HEK293T (cell line): ENCODE measurements at places on chromosomes 16 and 17.

DNA sequence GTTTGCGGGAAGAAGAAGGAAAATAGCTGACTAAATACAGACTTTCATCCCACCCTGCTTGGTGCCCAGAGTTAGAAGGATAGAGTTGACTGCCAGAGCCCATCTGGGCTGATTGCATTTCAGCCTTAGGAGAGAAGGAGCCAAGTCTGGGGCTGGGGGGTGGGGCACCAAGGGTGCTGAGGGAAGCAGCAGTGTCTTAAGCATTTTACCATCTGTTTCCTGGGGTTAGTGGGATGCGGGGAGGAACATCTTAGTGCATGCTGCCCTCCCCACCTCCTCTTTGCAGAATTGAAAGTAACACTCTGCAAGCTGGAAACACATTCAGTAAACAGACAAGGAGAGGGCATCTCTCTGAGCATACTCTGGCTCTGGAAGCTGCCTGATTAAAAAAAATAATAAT lies 1.5 kb upstream of the ARL5C start:
- no peak for DNase-seq

- no peak for DNase-seq
These were observed 16.6 kb downstream of the MYO18A start for GRCh38 chr17:29163563-29163962.

DNA sequence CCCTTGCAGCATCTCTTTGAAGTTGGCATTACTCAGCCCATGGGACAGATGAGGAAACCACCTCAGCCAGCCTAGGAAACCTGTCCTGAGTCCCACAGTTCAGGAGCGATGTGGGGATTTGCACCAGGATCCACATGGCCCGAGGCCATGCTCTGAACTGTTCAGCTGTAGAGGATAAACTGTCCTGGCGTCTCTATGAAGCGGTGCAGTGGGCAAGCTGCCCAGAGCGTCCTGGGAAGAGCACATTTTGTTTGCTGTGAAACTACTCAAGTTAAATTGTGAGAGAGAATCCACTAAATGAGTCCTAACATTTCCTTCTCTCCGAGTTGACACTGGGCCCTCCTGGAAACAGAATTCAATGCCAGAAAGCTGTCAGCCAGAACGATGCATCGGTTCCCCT lies 276.6 kb upstream of the TNRC6C start:
- no peak for DNase-seq

DNA sequence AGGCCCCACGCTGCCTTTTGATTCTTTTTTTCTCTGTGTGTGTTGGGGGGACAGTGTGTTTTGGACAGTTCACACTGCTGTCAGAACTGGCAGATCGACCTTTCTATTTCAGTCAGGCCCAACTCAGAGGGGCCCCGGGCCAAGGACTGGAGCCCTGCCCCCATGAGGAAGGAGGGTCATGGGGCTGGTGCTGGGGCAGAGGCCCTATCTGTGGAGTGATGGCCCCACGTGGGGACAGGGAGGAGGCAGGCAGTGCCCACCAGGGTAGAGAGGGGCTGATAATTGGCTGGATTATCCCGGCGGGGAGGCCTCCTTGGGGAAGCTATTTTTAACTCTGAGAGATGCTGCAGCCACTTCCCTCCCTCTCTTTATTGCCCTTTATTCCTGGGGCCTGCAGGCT lies 5.7 kb upstream of the KCNJ12 start:
- DNase-seq = peak; percentile 44

DNA sequence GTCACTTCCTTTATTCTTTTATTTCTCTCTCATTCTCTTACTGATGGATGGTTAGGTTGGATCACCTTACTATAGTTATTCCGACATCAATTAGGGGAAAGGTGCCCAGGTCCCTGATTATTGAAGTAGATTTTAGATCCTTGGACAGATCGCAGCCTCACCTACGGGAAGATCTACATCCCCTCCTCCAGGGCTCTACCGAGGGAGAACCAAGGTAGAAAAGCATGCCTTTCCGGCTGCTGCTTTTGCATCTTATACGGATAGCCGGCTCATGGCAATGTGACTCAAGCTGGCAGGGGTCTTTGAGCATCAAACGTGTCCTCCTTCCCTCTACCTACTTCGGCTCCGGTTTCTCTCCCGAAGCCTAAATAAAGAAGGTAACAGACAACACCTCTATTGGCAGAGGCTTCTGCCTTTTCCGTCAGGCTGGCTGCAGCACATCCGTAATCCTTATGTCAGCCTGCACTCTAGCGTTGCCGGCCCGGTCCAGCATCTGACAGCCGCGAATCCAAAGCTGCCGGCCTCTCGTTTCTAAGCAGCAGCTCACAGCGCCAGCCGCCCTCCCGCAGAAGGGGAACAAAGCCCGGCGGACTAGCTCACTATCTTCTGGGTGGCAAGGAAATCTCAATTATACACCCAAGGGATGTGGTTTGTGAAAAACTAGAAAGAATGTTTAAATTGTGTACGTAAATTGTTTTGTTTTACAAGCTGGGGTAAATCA lies 46.9 kb downstream of the IRX6 start:
- peak; percentile 63 for DNase-seq

DNA sequence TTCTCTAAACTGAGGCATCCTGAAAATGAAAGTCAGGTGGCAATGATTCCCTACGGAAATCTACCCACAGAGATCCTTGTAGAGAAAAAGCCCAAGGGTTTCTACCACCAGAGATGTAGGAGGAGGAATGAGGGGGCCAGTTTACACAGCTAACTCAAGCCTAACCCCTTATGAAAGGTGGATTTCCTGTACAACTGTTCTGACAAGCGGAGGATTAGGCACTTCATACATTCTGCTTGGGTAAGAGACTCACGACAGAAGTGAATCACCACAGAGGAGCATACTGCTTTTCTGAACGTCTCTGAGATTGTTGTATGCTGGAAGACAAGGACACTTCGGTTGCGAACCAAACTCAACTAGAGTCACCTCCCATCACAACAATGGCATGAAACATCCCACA lies 72.7 kb downstream of the SMG6 start:
- DNase-seq = no peak

- DNase-seq = peak; percentile 70
These were observed 696.9 kb downstream of the WWOX start for GRCh38 chr16:78796221-78796866.

DNA sequence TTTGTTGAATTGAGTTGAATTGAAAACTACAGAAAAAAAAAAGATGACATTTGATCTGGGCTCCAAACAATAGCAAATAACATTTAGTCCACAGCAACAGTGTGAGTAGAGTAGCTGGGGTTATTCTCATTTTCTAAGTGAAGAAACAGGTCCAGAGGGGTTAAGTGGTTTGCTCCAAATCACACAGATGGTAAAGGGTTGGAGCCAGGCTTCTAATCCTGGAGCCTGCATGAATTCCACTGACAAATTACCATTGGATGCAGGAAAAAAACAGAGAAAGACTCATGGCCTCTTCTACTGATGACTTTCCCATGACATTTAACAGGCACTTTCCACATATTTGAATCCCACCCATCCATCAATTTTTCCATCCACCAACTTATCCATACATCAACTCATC lies 182.4 kb downstream of the HS3ST4 start:
- no peak for DNase-seq

GRCh38 chr17:27562777-27563455 lies 68.1 kb upstream of the LGALS9 start:
- DNase-seq = no peak

DNA sequence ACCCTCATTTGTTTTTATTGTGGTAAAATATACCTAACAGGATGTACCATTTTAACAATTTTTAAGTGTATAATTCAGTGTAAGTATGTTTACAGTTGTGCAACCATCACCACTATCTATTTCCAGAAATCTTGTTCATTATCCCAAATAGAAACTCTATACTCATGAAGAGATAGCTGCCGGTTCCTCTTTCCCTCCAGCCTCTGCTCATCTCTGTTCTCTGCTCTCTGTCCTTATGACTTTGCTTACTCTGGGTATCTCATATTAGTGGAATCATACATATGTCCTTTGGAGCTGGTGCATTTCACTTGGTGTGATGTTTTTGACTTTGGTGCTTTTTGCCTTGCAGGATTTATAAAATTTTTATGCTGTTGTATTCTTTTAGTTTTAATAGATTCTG lies 19.4 kb downstream of the CYLD start:
- no peak for DNase-seq

- DNase-seq = no peak
These were observed 33.5 kb downstream of the NUP93 start for GRCh38 chr16:56763291-56763916.

GRCh38 chr16:11208916-11209665 lies 46.9 kb downstream of the SOCS1 start:
- no peak for DNase-seq

DNA sequence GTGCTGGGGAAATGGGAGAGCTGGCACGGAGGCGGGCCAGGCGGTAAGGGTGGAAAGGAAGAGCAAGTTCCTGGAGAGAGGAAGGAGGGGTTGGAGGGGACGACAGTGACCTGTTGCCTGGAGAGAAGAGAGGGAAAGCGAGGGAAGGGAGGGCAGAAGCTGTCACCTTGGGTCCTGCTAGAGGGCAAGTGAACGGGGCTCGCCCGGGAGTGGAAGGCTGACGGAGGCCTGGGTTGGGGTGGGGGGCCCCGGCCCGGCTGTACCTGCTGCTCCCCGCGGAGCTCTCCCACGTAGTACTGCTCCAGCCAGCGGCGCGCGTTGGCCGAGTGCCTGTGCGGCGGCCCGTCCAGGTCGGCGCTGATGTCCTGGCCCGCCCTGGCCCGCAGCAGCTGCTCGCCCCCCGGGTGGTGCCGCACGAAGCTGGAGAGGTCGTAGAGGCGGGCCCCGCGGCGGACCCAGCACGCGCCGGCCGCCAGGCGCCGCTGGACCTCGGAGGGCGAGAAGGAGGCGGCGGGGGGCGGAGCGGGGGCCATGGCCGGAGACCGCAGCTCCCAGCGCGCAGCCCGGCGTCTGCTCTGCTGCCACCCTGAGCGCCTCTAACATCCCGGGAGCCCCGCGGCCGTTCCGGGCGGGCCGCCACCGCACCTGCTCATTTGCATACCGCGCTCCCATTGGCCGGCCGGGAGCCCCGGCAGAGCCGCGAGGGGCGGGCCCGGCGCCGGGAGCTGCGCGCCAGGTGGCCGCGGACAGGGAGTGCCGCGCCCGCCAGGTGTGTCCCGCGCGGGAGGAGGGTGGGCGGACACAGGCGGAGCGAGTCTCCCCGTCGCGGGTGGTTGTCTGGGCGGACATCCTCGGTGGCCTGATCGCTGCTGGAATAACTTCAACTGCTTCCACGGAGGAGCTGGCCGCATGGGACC lies at the start of gene FA2H:
Gene FA2H, minus strand, starts transcription at position 598 of the 917 bp plus-strand sequence. Its CDS starts 65 bp downstream, at position 533.
- DNase-seq = peak; percentile 87

GRCh38 chr16:50502616-50503011 lies 45.6 kb upstream of the NKD1 start:
- no peak for DNase-seq

- no peak for DNase-seq
These were observed 33.0 kb upstream of the PRKCB start for GRCh38 chr16:23802776-23803175.

- DNase-seq = no peak
These were observed 12.0 kb downstream of the TBC1D16 start for GRCh38 chr17:80023481-80024205.

- DNase-seq = no peak
These were observed 152.2 kb upstream of the MPHOSPH6 start for GRCh38 chr16:82322177-82322576.

DNA sequence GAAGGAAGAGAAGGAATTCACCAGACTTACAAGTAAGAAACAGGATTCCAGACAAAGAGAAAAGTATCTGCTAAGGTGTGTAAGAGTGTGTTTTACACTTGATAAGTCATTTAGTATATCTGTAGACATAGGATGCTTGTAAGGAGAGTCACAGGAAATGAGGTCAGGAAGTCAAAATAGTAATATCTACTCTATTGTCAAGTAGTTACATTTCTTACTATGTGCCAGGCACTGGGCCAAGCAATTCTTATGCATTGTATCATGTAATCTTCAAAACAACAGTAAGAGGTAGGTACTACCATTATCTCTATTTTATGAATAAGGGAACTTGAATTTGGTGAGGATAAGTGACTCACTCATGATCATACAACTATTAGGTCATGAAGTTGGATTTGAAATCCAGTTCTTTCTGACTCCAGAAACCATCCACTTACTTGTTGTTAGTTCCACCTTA lies 129.1 kb downstream of the SNX11 start:
- no peak for DNase-seq

DNA sequence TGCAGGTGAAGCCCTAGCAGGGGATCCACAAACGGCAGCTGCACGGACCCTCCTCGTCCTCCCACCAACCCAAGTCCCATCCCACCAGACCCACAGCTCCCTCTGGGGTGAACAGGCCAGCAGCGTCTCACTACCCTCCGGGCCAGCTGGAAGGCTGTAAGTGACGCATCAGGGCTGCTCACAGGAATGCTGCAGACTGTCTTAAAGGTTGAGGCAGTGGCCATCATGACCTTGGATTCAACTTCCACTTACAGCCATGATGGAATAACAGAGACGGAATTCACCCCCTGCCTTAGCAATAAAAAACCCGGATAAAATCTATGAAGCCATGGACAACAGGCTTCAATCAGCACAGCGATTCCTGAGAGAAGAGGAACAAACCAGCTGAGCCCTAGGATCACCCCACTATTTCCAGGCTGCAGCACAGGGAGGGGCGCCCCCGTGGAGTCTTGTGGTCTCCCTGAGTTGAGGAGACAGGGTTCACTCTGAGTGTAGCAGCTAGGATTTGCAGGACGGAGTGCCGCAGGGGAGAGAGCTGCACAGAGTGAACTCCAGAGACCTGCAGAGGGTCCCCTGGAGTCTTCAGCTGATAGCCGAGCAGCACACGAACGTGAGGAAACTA lies 10.5 kb downstream of the FAM83G start:
- DNase-seq = no peak

GRCh38 chr16:81138831-81139557 lies 42.8 kb upstream of the GCSH start:
- DNase-seq = no peak

- DNase-seq = no peak
These were observed 40.7 kb upstream of the TANC2 start for GRCh38 chr17:62925267-62925836.

GRCh38 chr16:69610356-69610755 lies 44.6 kb downstream of the NFAT5 start:
- no peak for DNase-seq

DNA sequence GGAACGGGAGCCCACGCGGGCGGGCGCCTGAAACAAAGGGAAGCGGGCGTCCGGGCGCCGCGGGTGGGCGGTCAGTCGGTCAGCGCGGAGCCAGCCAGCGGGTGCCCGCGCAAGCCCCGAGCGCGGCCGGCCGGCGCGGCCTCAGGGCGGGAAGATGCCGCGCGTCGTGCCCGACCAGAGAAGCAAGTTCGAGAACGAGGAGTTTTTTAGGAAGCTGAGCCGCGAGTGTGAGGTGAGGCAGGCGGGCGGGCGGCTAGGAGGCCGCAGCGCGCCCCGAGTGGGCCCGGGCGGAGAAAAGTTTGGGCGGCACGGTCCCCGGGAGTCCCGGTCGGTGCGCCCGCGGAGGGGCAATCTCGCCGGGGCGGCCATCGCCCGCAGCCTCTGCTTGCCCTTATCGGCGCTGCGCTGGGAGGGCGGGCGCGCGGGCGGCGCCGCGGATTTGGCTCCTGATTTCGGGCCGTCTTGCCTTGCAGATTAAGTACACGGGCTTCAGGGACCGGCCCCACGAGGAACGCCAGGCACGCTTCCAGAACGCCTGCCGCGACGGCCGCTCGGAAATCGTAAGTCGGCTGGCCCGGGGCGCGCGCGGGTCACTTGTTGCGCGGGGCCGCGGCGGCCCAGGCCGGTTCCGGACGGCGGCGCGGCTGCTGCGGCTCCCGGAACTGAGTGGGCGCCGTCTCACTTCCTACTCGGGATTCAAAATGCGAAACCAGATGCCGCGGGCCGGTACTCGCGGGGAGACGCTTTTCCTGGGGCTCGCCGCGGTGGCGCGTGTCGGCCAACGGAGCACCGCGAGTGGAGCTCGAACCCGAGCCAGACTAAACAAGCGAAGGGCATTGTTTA lies 526 bp downstream of the CBFB start:
- DNase-seq = no peak

- no peak for DNase-seq
These were observed 4.7 kb upstream of the TEKT3 start for GRCh38 chr17:15346066-15346595.
